ENCODE measurements at places on chromosomes 12 and 14.

GRCh38 chr14:23727566-23728335 lies 91.6 kb downstream of the DHRS2 start:
- DNase-seq: peak; percentile 44

DNA sequence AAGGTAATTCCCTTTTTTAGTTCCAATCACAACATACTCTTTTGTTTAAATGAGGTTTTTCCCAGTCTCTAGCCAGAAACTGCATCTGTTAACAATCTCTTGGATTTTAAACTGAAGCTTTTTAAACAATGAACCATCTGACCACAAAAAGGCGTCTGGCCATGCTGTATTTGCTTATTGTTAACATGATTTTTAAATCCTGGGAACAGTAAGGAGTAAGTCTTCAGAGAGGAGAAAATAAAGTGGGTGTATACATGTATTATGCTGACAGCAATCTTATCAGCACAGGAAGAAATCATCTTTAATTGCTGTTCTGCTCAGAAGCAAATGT lies 106.2 kb downstream of the DAAM1 start:
- peak; percentile 33 for DNase-seq

DNA sequence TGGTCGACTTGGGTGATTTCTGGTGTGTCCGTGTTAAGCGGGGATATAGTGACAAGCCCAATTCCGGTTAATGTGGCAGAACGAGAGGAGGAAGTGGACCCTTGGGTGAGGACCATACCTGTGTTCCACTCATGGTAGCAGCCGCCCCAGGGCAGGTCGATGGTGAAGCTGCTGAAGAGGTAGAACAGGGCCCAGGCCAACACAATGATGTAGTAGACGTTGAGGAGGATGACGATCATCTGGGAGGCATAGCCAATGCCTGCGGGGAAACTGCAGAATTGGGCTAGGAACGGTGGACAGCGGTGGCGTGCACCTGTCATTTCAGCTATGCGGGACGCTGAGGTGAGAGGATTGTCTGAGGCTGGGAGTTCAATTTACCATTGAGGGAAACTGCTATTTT lies 20.1 kb downstream of the SLC6A13 start:
- DNase-seq: no peak

GRCh38 chr12:84201976-84202375 lies 710.6 kb downstream of the SLC6A15 start:
- no peak for DNase-seq

DNA sequence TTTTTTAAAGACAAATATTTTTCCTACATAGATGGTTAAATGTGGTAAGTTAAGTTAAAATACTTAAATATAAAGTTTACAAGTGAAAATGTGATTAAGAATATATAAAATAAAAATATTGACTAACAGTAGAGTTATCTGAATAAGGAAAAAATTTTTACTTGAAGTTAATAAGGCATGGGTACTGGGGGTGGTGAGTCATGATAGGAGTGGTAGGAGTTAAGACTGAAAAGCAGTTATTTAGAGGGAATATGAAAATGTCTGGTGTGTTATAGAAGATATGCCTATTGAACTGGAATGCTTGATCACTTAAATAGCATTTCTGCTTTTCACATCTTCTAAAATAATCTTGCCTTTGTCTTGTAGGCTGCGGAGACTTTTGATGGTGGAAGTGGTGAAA lies 68.7 kb downstream of the CCDC91 start:
- no peak for DNase-seq

DNA sequence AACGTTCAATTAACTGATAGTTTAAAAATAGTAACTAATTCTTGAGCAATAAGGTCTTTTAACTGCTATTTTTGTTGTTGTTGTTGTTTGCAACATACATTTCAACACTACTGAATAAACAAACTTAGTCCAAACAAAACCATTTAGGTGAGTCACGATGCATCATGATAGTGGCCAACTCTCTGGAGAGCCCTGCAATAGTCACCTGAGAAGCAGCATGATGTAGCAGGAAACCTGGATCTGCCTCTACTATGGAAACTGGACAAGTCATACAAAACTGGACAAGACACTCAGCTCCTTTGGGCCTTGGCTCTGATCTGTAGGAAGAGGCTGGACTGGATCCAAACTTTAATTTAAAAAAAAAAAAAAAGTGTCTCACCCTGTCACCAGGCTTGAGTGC lies 117.3 kb downstream of the MED13L start:
- DNase-seq: no peak

DNA sequence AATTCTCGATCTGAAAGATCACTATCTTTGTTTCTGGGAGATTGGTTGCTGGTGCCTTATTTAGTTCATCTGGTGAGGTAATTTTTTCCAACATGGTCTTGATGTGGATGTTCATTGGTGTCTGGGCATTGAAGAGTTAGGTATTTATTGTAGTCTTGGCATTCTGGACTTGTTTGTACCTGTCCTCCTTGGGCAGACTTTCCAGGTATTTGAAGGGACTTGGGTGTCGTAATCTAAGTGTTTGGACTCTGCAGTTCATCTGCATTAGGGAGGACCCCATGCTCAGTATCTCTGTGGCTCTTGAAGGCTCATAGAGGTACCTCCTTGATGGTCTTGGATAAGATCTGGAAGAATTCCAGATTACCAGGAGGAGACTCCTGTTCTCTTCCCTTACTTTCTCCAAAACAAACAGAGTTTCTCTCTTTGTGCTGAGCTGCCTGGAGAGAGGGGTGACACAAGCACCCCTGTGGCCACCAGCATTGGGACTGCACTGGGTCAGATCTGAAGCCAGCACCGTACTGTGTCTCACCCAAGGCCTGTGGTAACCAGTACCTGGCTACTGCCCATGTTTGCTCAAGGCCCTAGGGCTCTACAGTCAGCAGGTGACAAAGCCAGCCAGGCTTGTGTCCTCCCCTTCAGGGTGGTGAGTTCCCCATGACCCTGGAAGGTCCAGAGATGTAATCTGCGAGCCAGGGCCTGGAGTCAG lies 5.3 kb downstream of the A2ML1 start:
- DNase-seq: no peak

GRCh38 chr12:28755027-28755426 lies 394.1 kb upstream of the FAR2 start:
- DNase-seq: no peak

DNA sequence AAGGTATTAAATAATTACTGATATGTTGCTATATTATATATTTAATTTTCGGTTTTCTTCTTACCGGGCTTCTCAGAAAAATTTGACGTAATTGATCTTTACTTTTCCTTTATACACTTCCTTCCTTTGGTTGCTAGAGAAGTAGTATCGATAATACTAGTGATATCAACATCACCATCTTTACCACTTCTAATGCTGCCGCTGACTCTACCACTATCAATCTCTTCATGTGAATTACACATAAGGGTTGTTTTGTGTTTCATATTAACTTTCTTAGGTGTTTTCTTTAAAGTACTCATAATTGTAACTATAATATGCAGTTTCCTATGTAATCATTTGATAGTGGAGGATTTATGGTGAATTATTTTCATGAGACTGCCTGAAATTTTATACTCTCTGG lies 30.9 kb upstream of the KLRF1 start:
- DNase-seq: no peak

DNA sequence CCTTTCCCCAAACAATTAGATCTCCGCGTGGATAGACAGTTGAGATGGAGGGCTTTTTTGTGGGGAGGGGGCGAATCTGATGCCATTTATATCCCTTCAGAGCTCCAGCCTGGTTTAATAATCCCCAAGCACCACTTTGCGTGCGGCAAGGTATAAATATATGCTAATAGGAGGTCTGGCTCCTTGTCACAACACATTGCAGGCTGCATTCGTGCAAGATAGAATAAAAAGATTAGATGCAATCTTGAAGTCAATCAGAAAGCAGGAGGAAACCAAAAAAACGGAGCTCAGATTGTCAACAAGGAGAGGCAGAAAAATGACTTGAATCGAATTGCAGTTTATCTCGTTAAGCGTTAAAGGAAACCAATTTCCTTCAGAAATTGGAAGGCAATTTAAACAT lies 248.7 kb downstream of the SPTSSA start:
- no peak for DNase-seq

DNA sequence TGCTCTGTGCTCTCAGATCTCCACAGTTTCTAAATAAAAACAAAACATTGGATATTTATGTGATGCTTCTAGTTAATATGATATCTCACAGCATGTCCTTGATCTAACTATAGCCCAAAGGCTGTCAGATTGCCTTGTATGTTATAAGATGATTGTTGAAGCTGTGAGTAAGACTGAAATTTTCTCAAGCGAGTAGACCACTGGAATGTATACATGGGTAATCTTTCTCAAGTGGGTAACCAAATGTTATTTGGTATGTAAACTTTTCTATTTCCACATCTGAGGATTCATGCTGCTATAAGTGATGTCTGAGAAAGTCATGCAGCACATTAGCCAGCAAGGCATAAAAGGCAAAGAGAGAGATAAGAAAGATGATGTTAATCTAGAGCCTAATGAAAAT lies 886.7 kb downstream of the NRXN3 start:
- no peak for DNase-seq

DNA sequence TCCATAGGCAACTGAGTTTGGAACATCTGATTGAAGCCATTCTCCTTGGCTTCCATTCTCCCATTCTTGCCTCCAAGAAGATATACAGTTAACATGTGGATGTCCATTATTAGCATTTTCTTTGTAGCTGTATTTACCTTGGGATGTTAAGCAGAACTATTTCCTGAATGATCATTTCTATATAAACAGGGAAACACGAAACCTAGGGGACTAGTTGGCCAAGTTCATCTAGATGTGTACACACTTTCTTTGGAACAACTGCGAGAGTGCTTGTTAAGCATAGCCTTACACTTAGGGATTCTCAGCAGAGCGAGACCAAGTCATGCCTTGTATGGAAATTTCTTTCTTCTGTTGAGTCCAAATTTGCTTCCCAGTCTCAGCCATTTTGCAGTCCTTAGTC lies 42.1 kb downstream of the DRAM1 start:
- DNase-seq: no peak

DNA sequence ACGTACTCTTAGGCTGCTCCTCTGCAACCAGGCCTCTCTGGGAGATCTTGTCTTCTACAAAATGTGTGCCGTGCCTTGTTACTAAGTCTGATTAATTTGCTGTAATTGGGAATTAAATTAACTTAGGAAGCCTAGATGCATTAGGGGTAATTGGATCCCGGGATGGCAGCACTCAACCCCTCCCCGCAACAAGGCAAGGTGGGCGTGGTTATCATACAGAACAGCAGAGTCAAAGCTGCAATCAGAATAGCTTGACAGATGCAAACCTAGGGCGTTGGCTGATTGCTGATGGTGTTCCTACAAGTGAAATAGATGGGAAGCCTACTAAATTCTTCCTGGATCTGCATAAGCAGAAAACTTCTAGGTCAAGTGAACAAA lies 34.5 kb upstream of the NFYB start:
- no peak for DNase-seq

DNA sequence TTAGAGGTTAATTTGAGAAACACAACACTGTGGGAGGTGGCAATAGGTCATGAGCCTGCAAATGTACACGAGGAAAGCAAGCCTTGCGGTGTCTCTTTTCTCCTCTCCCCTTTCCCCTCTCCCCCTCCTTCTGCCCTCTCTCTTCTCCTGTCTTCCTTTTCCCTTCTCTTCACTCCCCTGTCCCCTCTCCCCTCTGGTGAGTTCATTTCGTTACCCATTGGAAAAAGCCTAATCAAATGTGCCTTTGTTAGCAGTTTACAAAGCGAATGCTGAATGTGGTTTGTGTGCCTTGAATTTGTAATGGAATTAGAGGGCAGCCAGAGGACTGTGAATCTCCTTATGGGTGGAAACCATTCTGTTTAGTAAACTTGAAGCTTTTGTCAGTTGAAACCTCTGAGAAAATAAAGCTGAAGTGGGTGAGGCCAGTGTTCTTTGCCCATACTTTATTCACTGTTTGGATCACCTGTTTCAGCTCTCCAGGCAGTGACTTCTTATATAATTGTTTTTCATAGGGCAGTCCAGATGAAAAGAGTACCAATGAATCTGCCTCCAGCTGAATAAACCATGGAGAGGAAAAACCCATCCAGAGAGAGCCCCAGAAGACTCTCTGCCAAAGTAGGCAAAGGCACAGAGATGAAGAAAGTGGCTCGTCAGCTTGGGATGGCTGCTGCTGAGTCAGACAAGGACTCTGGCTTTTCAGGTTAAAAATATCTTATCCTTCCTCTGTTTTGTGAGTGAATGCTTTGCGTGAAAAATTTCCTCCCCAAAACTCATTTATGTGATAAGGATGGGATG lies 7.3 kb downstream of the CIPC start:
- no peak for DNase-seq

DNA sequence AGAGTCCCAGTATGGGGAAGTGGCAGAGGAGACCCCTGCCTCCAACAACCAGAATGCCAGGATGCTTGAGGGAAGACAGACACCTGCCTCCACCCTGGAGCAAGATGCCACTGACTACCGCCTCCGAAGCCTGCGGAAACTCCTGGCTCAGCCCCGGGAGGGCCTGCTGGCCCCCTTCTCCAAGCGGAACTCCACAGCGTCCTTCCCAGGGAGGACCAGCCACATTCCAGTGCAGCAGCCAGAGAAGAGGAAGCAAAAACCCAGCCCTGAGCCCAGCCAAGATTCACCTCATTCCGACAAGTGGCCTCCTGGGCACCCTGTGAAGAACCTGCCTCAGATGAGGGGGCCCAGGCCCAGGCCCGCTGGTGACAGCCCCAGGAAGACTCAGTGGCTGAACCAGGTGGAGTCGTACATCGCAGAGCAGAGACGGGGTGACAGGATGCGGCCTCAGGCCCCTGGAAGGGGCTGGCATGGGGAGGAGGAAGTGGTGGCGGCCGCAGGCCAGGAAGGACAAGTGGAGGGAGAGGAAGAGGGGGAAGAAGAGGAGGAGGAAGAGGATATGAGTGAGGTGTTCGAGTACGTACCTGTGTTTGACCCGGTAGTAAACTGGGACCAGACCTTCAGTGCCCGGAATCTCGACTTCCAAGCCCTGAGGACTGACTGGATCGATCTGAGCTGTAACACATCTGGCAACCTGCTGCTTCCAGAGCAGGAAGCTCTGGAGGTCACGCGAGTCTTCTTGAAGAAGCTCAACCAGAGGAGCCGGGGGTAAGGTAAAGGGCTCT lies 93.7 kb downstream of the B4GALNT3 start:
- no peak for DNase-seq

DNA sequence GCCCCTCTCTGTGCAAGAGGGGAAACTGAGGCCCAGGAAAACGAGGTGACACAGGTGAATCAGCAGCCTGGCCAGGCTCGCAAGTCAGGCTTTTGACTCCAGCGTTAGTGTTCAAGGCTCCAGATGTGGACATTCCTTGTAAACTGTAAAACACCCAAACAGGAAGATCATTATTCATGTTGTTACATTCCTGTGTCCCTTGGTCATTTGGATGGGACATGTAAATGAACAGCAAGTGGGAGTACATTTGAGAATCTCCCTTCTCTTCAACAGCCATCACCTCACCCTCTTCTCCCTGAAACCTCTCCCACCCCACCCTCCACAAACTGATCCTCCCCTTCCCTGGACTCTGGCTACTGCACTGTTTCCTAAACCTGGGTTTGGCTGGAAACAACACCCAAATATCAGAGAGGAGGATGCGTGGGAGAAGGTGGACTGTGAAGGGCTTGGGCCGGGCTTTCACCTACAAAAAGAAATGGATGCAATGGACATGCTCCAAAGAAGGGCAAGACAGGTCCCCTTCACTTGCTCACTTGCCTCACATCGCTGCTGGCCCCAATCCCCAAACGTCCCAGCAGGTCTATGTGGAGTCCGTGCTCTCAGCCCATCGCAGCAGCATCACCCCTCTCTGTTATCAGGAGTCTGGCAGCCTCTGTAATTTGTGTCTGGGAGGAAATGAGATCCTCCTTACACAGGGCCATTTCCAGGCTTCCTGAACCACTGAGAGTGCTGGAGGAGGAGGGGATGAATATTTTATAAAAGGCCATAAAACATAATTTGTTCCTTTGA lies 76.7 kb downstream of the GALNT8 start:
- DNase-seq: no peak

GRCh38 chr12:77608271-77608824 lies 222.3 kb upstream of the NAV3 start:
- no peak for DNase-seq

- DNase-seq: peak; percentile 58
These were observed 428 bp downstream of the RNF41 start for GRCh38 chr12:56221232-56221756.
